ENCODE measurements at places on chromosomes 16 and 17.

DNA sequence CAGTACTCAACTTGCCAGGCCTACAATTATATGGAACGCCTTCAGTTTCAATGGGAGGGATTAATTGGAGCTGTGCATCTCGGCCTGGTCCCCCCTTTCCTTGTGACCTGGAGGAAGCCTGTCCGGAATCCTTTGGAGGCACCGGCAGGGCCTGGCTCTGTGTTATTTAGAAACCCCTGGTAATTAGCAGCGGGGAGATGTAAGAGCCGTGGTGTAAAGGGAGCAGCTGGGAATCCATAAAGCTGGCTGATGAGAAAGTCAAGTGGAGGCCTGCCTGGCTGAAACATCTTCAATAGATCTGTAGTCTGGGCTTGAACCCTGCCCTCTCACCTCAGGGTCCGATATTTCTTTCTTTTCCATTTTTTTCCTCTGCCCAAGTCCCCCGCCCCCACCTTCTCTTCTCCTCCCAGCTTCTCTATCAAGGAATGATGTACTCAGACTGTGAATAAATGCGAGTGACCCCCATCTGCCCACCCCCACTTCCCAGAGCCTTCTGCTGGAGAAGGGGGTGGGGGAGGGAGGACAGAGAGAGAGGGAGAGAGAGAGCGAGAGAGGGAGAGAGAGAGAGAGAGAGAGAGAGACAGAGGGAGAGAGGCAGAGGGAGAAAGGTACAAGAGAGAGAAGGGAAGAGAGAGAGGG, 495.5 kb upstream of the ZFHX3 start:
- no peak for DNase-seq

- no peak for DNase-seq
Observed at GRCh38 chr17:60151355-60151754, 1.6 kb downstream of the CA4 start.

DNA sequence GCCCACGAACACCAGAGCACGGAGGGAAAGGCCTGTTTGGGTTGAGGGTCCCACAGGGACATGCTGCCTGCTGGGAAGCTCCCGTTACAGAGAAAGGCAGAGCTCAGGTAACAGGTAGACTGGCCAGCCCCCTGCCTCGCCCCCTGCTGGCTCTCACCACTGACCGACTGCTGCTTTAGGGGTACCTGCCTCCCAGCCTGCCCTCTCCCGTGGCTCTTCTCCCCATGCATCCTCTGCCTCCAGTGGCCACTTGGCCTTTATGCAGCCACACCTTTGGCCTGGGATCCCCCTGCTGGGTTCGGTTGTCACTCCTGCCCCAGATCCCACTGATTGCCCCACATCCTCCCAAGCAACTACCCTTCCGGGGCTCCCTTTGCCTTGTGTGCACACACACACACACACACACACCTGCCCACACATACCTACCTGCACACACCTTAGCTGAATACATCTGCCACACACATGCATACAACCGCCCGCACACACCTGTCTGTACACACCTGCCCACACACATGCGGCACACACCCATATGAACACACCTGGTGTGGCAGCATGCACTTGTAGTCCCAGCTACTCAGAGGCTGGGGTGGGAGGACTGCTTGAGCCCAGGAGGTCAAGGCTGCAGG, 7.1 kb downstream of the MCRIP1 start:
- no peak for DNase-seq

DNA sequence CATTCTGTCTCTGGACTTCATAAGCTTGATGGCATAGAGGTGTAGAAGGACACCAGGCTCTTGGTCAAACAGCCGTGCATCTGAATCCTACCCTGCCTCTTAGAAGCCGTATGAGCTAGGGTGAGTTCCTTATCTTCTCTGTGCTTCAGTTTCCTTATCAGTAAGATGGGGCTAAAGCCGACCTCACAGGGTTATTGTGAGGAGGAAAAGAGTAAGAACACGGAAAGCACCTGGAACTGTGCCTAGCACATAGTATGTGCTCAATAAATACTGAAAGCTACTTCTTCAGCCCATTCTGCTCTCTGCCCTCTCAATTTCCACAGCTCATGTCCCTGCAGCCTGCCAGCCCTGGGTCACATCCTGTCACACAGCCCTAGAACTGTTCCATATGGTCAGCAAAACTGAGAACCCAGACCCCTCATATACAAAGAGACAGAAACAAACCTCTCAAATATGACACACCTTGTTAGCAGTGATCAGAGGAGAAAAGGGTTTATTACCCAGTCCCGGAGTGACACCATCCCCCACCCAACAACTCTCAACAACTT, 17.0 kb upstream of the UBTF start:
- DNase-seq = no peak

DNA sequence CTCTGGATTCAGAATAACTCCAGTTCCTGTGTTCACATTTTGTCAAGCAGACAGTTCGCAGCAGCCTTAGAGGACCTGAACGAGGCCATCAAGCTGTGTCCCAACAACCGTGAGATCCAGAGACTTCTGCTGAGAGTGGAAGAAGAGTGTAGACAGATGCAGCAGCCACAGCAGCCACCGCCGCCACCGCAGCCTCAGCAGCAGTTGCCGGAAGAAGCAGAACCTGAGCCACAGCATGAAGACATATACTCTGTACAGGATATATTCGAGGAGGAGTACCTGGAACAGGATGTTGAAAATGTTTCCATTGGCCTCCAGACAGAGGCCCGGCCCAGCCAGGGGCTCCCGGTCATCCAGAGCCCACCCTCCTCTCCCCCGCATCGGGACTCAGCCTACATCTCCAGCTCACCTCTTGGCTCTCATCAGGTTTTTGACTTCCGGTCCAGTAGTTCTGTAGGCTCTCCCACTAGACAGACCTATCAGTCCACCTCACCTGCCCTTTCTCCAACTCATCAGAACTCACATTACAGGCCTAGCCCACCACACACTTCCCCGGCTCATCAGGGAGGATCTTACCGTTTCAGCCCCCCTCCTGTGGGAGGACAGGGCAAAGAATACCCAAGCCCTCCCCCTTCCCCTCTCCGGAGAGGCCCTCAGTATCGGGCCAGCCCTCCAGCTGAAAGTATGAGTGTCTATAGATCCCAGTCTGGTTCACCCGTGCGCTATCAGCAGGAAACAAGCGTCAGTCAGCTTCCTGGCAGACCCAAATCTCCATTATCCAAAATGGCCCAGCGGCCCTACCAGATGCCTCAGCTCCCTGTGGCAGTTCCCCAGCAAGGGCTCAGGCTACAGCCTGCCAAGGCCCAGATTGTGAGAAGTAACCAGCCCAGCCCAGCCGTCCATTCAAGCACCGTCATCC, 25.9 kb downstream of the CYB561 start:
- DNase-seq = peak; percentile 19

- DNase-seq = no peak
Observed at GRCh38 chr17:19482576-19482975, 51.1 kb upstream of the SLC47A1 start.

DNA sequence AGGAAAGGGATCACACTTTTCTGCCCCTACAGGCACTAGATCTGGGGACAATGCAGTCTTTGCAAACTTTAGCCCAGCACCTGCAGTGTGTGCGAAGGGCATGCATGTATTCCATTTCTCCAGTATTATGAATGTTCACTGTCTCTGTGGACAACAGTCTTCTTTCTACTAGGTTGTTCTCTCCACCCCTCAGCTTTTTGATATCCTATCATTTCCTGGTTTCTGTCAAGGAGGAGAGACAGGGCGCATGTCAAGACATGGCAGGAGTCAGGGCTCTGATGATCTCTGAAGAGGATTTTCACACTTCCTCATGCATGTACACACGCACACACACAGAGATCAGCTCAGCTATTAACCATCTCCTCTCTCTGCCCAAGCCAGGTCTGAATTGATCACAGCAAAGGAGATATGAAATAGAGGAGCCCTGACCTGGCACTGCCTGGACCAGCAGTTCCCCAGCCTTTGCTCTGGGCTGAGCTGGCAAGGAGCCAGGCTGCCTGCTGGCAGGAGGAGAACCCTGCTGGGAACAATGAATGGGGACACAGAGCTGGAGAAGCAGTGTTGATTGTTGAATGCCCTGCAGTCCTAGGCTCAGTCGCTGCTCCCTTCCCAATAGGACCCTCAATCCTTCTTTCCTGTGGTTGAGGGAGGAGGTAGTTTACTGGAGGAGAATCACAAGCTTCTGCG, 2.6 kb downstream of the GPR179 start:
- no peak for DNase-seq

DNA sequence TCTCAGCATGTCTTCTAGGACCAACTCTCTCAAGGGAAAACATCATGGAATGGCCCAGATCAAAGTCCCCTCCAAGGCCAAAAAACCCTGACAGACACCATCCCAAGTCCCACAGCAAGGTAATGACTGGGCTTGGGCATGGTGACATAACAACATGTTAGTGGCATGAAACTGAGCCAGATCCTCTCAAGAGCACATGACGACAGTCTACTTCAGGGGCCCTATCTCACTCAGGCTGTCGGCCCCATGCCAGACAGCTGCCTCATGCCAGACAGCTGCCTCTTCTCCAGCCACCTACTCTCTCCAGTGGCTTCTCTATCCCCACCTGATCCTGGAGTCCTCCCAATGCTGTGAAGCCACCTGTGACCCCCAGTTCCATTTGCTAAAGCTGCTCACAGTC, 18.4 kb downstream of the HSD11B2 start:
- DNase-seq = no peak

- DNase-seq = no peak
Observed at GRCh38 chr16:13968835-13969234, 48.9 kb downstream of the ERCC4 start.

- no peak for DNase-seq
Observed at GRCh38 chr16:58222532-58223316, 24.8 kb upstream of the CSNK2A2 start.

DNA sequence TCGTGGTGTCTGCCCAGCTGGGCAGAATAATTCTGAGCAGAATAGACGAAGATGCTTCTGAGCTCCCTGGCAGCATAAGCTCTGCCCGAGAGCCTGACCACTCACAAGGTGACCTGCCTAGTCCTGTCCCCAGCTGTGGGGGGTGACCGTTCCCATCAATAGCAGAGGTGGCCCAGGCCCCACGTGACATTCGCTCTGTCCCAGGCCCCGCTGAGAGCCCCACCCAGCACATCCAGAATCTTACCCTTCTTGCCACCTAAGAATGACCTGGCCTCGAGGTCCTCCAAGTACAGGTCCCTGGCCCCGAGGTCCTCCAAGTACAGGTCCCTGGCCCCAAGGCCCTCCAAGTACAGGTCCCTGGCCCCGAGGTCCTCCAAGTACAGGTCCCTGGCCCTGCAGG, 695 bp upstream of the TMEM204 start:
- DNase-seq = no peak
